Thymus (tissue), 14 donors: ENCODE measurements at places on chromosomes 2 and 18. TPM values are rescaled to one million over a fixed set of nuclear protein-coding genes. Genes with fewer than 3 reads are reported as not detected.
A peak's percentile ranks its signal among the peaks of the same experiment; 100 is the strongest.

The PLCD4 gene
- total RNA-seq = 0.57 TPM

GRCh38 chr18:46320928-46321711 lies 216.9 kb downstream of the HAUS1 start:
- DNase-seq = no peak

The TMEM198 gene
- total RNA-seq = 0.52 TPM

GRCh38 chr2:180481998-180482397 lies 474.9 kb upstream of the CWC22 start:
- no peak for DNase-seq

DNA sequence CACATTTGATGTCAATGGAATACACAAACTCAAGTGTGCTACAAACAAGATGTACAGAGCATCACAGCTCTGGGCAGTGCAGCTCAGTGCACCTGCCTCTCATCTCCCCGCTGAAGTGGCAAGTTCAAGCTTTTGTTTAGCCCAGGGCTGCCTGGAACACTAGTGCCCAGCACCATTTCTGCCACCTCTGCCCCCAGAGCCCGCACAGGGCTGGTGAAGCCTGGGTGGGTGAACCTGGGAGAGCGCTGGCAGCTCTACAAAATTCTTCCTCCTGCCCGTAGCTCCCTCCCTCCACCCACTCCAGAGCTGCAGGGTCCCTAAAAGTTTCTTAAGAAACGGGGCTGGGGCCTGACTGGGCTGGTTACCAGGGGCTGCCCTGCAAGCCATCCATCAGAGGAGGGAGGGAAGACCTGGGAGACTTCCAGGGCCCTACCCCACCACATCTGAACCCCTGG lies 1.5 kb downstream of the HES6 start:
- DNase-seq = no peak

The B4GALT6 gene
- total RNA-seq = 9.5 TPM

The TEKT4 gene
- total RNA-seq = 0.05 TPM

DNA sequence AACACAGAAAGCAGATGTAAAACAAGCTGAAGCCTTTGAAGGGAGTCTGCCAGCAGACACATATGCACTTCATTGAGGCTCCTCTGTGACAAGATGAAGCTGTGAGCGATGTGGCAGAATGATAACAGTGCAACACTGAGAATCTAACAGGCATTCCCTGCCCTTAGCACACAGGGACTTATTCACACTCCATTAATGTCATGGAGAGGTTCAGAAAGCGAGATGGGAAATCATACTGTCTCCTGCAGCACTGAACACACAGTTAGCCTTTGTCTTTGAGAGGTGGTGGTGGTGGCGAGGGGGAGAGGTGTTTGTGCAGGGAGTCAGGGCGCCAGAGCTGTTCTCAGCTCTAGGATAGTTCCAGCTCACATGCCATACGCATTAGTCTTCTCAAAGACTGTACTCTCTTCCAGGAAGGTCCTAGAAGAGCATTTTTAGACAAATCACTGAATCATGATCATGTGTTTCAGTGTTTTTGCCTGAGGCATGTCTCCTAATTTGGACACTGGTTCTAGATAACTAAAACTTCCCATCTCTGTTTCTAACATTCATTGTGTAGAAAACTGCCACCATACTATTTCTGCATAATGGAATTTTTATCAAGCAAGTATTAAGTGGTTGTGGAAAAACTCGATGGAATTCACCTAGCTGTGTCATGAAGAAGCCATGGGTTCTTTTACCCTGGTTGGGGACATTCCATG lies 93.5 kb upstream of the ITGB6 start:
- no peak for DNase-seq

DNA sequence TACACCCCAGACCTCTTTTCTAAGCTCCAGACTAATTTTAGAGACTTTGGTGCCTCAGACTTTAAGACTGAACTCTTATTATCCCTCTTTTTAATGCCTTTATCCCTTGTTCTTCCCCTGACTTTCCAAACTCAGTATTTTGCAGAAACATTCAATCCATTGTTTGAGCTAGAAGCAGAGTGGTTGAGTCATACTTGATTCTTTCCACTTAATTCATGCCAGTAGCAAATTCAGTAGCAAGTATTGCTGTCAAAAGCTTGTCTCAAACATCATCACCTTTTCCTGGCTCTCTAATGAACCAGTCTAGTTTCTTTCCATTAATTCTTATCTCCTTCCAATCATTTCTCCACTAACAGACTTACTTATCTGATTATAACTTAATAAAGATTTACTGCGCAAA lies 699.7 kb upstream of the ZNF804A start:
- no peak for DNase-seq

DNA sequence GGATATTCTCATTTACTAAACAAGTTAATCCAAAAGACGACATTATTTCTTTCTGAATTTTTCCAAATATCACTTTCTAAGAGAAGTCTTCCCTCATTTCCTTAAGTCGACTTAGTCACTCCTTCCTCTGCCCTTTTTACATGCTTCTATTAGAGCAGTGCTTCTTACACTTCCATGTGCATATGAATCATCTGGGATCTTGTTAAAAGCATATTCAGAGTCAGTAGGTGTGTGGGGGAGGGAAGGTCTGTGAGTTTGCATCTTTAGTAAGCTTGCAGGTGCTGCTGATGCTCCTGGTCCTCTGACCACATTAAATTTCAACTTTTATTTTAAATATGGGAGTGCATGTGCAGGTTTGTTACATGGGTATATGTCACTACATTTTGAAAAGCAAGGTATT lies 582.6 kb downstream of the NRXN1 start:
- no peak for DNase-seq

The IDH1 gene
- total RNA-seq = 32.8 TPM

GRCh38 chr2:108349571-108349928 lies 28.2 kb upstream of the SULT1C4 start:
- DNase-seq = no peak

DNA sequence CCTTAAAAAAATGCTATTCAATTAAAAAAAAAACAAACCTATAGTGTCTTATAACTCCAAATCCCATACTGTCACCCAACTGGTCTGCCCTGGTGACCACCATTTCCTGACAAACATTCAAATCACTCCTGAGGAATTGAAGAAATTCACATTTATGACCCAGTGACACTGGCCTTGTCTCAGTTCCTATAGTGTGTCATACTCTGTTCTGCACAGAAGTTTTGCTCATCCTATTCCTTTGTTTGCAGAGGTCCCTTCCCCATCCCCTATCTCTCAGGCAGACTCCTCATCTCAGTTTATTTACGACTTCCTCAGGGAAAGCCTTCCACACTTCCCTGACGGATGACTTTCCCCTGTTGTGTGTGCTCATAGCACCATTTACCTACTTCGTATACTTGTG lies 14.7 kb downstream of the ZC3H6 start:
- DNase-seq = no peak

- DNase-seq = peak; percentile 27
Observed at GRCh38 chr18:54679318-54680149, 88.5 kb downstream of the DYNAP start.

DNA sequence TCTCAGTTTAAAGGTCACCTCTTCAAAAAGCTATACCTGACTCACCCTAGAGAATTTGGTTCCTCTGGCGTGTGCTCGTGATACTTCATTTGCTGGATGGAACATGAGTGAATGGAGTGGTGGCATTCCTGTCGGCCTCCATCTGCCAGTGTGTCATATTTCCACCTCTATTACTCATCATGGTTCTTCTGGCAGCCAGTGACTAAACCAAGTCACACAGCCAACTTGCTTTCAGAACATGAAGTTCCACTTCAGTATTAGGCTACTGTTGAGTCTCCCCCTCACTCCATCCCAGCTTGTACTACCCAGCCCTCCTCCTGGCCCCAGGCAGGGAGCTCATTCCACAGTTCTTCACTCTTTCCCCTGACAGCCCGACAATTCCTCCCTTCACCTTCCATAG lies 169.8 kb downstream of the MREG start:
- DNase-seq = no peak

DNA sequence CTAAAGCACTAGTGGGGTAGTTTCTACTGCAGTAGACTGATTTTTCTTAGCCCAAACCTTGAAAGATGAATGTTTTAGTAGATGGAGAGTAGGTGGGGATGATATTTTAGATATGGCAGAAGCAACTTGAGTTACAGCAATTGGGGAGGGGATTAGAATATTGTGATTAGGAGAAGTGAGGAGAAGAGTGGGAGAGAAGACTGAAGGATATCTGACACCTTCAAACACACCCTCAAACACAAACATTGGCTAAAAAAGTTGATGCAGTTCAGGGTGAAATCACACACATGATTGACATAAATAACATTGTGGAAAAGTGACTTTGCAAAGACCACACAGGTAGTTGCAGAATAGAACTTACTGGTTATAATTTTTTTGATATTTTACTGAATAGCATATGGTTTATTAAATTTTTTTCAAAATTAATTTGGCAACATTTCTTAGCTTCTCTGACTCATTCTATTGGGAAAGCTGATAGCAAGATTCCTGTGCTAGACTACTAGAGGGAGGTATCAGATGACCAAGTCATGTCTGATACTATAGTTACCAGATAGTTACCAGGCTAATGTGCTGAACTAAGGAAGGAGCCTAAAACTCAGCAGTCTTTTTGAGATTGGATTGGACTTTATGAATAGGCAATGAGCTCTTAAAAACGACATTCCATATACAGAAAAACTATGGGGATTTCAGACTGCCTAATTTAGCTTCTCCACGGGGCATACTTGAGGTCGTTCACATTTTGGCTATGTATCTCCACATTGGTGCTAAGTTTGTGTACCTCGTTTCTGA lies 73.0 kb downstream of the ACTR3 start:
- no peak for DNase-seq

- DNase-seq = peak; percentile 74
Observed at GRCh38 chr2:54522624-54523281, 66.6 kb downstream of the SPTBN1 start.

GRCh38 chr2:28955467-28955866 lies 25.6 kb upstream of the TOGARAM2 start:
- no peak for DNase-seq

The C2orf80 gene
- not detected for total RNA-seq

DNA sequence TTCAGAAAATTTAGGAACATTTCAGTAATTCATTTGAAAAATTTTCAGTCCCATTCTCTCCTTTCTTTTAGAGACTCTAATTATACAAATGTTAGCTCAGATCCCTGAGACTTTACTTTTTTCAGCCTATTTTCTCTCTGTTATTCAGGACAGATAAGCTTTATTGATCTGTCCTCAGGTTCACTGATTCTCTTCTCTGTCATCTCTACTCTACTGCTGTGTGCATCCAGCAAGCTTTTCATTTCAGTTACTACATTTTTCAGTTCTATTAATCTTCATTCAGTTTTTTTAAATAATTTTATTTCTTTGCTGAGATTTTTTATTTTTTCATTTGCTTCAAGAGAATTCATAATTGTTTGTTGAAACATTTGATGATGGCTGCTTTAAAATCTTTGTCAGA lies 22.1 kb upstream of the PIK3C3 start:
- no peak for DNase-seq

The ZNF521 gene
- total RNA-seq = 9.2 TPM

DNA sequence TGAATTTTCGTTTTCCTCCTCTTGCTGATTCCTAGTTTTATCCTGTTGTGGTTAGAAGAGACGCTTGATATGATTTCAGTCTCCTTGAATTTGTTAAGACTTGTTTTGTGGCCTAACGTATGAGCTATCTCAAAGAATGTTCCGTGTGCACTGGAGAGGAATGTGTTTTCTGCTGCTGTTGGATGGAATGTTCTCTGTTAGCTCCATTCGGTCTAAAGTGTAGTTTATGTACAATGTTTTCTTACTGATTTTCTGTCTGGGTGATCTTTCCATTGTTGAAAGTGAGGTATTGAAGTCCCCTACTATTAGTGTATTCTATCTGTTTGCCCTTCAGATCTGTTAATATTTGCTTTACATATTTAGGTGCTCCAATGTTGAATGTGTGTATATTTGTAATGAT lies 25.9 kb downstream of the COLEC11 start:
- peak; percentile 9 for DNase-seq

The TANC1 gene
- 3.5 TPM for total RNA-seq

The DSG4 gene
- total RNA-seq = under 0.01 TPM

- DNase-seq = no peak
Observed at GRCh38 chr18:58584200-58585127, 44.4 kb downstream of the ALPK2 start.

- no peak for DNase-seq
Observed at GRCh38 chr2:85892216-85892944, 3.6 kb upstream of the ST3GAL5 start.

GRCh38 chr18:79569720-79570119 lies 109.9 kb upstream of the CTDP1 start:
- DNase-seq = no peak
